ENCODE measurements at places on chromosomes 11 and 22.

DNA sequence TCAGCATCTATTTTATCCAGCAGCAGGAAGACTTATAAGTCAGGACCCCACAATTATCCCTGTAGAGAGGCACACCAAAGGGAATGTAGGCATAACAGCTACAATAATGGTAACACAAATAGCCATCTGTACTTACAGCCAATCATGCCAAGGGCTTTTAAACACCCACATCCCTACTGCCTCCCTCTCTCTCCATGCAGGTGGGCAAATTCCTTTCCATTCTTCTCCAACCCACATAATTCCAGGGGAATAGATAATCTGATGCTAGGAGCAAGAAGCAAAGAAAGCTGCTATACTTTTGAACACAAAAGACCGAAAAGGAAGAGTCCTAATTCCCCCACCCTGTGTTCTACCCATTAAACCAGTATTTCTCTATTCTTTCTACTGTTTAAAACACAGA is 46.7 kb downstream of the RBFOX2 start:
- no peak for DNase-seq

- DNase-seq = peak; percentile 61
These were observed 225.7 kb downstream of the CTTN start for GRCh38 chr11:70623906-70624597.

- DNase-seq = no peak
These were observed 29.3 kb downstream of the MED15 start for GRCh38 chr22:20536590-20537324.

DNA sequence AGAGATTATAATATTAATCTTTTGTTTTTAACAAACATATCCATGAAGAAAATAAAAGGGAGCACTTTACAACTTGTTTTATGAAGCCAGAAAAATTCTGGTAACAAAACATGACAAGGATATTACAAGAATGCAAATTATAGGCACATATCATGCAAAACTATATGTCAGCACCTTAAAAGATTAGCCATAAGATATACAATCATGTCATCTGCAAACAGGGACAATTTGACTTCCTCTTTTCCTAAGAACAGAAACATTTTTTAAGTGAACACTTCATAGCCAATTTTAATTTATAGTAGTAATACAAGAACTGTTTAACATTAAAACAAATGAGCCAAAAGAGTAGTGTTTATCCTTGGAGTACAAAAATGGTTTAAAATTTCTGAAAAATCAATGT is 916.5 kb upstream of the CNTN5 start:
- DNase-seq = no peak

- DNase-seq = peak; percentile 55
These were observed 36.6 kb upstream of the PARVG start for GRCh38 chr22:44144046-44144569.

GRCh38 chr22:46102752-46103151 is 47.6 kb upstream of the PPARA start:
- DNase-seq = no peak

DNA sequence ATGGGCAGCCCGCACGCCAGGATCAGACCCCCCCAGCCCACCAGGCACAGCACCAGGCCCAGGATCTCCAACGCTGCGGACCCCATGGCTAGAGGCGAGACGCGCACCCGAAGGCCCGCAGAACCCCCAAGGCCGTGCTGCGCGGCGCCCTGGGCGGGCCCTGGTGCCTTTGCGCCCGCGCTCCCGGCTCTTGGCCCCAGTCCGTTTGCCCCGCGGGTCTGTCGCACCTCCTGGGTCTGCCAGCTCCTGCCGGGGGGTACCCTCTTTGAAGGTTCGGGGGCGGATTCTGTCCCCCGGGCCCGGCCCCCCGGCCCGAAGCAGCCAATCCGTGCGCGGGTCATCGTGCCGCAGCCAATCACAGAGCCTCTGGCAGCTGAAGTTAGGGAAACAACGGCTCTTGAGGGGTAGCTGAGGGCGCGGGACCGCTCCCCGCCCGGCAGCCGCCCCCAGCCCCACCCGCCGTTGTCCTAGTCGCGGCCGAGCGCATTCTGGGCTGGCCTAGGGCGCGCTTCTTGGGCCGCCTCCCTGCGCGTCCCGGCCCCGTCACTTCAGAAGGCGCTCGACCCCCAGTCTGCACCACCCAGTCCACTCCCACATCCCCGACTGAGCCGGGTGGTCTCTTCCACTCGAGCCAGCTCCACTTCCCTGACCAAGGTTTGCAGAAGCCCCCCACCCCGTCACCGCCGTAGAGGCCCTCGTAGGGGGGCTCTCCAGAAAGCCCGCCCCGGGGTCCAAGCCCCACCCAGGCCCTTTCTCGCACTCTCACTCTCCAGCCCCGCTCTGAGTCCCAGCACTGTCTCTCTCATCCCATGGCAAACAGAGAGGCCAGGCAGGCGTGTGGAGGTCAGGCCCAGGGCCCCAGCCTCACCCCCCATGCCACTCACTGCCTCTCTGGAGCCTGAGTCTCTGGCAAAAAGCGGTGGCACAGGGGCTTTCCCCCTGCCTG is at the start of gene CLDN5:
Gene CLDN5 (minus strand): TSS at position 241 of the 946 bp plus-strand sequence. CDS start 155 bp downstream, at position 86.
- no peak for DNase-seq

- DNase-seq = no peak
These were observed 10.5 kb downstream of the EMSY start for GRCh38 chr11:76455331-76455730.

GRCh38 chr22:41504397-41504796 is 35.5 kb downstream of the ACO2 start:
- peak; percentile 72 for DNase-seq

GRCh38 chr11:73466643-73467042 is 90.4 kb downstream of the RELT start:
- no peak for DNase-seq

DNA sequence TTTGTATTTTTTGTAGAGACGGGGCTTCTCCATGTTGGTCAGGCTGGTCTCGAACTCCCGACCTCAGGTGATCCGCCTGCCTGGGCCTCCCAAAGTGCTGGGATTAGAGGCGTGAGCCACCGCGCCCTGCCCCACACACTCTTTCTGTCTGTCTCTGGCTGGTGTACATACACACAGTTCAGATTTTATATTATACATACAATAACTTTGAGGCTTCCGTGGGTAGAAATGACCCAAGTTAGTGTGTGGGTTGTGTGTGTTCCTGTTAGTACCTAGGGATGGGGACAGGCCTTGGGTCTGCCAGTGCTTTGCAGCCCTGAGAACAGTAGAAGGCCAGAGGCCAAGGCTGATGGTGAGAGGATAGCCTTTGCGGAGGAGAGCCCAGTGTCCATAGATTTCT is 2.8 kb downstream of the ZBTB16 start:
- DNase-seq = no peak

DNA sequence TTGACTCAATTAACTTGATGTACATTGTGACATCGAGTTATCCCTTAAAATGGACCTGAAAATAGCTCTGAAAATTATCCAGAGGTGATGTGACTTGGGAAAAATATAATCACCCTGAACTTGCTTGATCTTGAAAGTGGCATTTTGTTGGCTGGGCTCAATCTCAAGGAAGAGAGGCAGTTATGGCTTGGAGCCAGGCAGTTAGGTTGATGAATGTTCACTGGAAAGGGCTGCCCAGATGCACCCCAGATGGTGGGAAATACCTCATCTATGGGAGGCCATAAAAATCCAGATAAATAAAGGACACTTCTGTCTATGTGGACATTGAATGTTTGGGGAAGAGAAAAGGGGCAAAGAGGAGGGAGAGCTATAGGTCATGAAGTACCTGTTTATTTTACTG is 55.7 kb upstream of the OR5AN1 start:
- DNase-seq = no peak

DNA sequence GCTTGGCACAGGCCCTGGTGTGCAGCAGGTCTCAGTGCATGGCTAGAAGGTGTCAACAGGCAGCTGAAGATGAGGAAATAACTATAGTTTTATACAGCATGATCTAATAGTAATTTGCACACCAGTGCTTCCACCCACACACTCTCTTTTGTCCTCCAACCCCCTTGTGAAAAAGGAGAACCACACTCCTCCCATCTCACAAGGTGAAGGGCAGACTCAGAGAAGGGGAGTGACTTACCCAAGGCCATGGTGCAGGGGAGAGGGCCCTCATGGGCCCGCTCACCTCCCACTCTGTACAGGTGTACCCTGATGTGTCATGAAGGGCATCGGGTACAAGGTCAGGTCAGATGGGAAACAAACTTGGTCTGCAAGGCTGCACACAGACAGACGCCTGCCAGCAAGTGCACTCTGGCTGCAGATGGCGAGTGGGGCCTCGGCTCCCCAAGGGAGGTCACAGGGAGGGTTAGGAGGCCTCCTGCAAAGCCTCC is 53.4 kb downstream of the DGCR2 start:
- peak; percentile 16 for DNase-seq

DNA sequence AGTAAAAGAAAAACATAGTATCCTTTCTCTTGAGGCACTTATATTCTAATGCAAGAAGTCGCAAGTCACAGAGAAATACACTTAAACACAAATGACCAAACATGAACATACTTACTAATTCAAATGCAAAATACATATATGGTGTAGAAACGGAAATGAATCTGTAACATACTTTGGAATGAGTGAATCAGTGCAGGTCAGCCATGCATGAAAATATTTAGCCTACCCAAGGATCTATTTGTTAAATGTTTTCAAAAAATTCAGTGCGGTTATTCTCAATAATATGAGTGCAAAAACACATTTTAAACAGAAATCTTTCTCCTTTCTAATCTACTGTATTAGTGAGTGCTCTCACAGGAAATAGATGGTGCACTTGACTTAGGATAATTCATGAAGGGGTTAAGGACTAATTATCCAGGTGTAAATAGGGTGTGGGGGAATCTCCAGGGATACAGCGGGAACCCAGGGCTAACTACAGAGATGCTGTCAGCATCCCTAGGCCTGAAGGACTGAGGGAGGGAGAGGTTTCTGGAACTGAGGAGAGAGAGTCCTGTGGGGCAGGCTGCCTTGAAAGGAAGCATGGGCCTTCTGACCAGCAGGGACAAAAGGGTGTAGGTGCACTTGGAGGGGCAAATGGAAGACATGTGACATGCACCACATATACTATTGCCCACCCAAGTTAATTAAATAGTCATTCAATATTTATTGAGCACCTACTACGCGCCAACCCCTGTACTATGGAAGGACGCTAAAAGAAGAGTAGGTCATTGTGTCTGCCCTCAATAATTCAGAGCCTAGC is 139.2 kb downstream of the MAML2 start:
- no peak for DNase-seq

DNA sequence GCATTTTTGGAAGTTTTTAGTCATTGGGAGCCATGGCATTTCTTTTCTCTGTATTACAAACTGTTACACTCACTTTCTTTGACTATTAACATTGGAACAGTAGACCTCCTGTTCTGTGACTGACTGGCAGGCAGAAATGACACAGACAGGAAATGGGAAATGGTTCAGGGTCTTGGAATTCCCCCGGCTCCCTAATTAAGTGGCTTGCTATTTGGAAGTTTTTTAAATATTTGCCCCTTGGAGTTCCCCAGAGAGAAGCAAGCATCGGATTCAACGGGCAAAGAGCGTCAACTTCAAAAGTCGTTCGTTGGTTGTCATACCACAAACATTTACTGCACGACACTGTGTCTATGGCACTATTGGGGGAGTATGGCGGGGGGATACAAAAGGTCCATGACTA is 1.1 kb upstream of the BIRC2 start:
- DNase-seq = no peak

GRCh38 chr11:70142221-70142875 is 60.7 kb upstream of the FADD start:
- DNase-seq = no peak

- no peak for DNase-seq
These were observed 2.0 kb downstream of the OR8D4 start for GRCh38 chr11:123903932-123904331.

DNA sequence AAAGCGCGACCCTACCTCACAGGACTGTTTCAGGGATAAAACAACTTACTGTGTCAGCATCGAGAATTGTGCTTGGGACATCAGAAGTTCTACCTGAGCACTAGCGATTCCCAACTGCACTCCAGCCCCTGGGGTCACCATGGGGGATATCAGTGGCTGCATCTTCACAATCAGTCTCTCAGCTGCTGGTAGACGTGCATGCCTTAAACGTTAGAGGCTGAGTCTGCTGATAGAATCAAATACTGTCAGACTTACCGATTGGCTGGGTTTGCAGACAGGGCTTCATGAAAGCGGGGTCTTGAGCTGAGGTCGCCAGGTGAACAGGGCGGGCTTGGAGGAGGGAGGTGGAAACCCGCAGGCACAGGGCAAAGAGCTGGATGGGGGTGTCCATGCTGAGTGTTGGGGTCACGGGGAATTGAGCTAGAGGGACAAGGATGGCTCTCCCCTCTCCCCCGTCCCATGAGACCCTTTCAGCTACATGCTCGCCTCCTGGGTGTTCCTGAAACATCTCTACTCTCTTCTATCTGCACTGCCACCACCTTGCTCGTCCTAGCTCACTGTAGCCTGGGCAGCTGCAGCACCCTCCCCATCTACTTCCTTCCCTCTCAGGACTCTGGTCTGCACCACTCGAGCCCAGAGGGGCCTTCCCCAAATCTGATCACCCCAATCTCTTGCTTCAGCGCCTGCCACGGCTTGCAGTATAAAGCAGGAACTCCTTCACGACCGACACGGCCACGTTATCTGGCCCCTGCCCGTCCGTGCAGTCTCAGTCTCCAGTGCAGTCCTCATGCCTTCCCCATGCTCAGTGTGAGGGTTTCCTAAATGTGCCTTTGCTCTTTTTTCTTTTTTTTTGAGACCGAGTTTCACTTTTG is 43.5 kb downstream of the ST14 start:
- no peak for DNase-seq

GRCh38 chr11:61377461-61378160 is 14.8 kb upstream of the TMEM216 start:
- DNase-seq = no peak

DNA sequence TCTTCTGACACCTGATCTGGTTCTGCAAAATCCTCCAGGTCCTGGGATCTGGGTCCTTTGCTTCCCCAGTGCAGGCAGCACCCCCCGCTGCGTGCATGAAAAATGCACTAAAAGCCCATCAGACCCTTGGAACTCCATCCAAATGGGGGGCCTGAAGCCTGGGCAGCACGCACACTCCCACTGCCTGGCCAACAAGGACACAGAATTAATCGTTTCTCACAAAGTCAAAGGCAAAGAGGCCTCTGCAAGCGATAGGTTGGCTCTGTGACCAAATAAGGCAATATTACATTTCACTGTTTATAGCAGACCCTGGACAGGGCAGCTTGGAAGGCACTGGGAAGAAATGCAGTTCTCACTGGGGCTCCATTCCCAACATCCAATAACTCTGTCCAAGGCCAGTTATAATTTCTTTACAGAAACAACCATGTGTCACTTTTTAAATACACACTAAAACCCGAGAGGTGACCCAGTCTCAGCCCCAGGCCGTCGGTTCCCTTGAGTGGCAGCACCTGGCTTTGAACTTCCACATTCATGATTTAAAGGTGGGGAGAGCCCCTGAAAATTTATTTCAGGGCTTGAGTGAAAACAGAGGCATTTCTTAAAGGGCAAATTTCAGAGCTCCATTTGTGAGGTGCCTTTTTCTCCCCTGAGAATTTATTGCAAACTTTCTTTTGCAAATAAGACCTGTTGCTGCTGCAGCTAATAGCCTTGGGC is 114.4 kb upstream of the ANO1 start:
- DNase-seq = no peak

- no peak for DNase-seq
These were observed 37.6 kb upstream of the SEZ6L start for GRCh38 chr22:26131589-26132154.

- DNase-seq = peak; percentile 61
These were observed 11.3 kb upstream of the APOL4 start for GRCh38 chr22:36212901-36213300.

- peak; percentile 60 for DNase-seq
These were observed 452.3 kb downstream of the RAB38 start for GRCh38 chr11:87722756-87723565.
